Activated CD4-positive, alpha-beta T cell treated with anti-CD3 and anti-CD28 coated beads for 24 hours (primary cell): ENCODE measurements at places on chromosomes 12 and 14.

DNA sequence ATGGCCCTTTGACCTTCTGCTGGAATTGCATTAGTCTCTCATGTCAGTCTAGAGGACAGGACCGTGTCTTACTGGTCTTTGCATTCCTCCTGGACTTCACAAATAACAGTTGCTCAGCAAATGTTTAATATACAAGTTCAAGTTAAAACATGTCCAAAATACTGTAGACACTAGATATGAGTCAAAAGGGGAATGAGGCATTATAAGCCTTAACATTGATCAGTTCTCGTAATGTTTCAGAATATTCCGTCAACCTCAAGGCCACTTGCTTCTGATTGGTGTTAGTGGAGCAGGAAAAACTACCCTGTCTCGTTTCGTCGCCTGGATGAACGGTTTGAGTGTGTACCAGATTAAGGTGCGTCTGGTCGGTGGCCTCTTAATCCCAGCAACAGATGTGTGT, 59.9 kb downstream of the HSP90AA1 start:
- no peak for DNase-seq

DNA sequence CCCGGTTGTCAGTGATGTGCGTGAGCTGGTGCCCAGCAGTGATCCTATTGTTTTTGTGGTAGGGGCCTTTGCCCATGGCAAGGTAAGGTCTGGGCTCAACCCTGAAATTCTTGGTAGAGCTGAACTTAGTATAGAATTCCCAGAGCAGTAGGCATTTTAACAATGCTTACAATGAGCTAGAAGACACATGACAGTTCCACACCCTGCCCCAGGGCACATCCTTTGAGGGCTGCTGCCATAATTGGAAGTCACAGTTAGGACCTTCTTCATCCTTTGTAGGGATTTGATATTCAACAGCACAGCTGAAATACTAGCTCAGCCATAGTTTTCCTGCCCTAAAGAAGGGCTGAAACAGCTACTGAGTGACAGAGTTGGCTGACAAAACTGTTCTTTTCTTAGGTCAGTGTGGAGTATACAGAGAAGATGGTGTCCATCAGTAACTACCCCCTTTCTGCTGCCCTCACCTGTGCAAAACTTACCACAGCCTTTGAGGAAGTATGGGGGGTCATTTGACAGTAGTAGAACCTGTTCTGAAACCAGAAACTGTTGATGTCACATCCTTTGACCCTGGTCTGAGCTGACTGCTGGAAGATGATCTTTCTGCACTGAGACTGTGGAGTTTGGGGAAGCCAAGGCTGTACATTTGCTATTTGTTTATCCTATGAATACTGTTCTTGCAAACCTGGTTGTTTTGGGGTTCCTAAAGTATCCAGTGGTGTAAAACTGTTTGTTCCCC, 4.8 kb downstream of the EMG1 start:
- DNase-seq: no peak

GRCh38 chr14:39005044-39005880, 97.8 kb downstream of the SEC23A start:
- DNase-seq: no peak

GRCh38 chr14:74856366-74856765, 19.6 kb downstream of the PROX2 start:
- no peak for DNase-seq

DNA sequence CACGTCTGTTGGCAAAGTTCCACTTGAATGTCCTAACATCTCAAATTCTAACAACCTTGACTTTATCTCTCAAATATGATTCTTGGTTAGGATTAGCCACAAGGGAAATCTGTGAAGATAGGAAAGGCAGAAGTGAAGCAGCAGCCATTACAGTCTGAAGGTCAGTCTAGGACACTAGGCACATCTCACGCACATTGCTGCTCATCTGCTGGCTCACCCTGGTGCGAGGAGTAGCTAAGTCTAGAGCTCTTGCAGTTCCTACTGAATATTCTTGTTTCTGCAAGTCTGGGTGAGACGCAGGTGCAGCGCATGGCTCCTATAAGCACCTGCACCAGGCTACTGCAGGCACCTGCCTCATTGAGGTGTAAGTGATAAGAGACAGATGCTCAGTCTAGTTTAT, 6.4 kb upstream of the SLC25A3 start:
- DNase-seq: no peak

DNA sequence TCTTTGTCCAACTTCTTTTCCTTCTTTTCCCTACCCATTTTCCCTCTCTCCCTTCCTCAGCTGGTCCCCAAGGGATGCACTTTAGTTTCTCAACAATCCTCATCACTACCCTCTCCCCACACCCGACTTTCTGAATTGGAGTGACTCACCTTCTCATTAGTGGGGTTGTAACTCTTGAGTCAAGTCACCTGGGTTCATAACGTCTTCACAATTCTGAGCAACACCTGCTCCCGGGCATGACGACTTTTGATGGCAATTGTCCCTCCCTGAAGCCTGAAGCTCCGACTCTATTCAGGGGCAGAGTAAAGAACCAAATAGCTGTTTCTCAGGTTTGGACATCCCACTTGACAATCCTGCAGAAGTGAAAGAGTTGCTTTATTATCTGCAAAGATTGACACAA, 82.7 kb upstream of the OTX2 start:
- DNase-seq: no peak

DNA sequence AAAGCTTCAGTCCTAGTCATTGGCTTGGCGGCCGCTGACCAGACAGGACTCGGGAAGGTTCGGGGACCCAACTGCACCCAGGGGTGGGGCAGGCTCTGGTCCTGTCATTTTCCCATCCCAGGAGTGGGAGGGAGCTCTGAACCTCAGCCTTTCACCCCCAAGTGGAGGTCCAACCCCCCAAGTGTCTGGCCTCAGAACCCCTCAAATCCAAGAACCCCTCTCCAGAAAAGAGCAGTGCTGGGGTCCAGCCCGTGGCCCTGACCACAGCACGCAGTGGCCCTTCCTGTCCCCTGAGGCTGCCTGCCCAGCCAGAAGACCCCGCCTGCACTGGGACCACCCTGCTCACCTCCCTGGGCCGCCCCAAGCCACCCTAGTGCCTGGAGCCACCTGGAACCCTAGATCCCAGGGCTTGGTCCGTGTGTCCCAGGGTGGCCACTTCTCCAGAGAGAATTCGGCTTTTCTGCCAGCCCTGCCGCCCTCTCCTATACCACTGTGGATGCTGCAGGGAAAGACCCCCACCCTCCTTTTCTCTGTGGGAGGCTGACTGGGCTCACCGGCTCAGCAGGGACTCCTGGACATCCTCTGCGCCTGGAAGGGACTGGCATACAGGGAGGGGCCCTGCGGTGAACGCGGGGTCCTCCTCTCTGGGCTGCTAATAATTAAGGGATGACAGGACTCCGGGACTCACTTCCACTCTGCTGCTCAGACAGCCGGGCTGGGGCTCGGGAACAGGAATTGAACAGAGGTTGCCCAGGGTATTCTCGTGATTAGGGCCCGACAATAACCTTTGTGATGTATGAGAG, 326.9 kb upstream of the SFSWAP start:
- DNase-seq: no peak

DNA sequence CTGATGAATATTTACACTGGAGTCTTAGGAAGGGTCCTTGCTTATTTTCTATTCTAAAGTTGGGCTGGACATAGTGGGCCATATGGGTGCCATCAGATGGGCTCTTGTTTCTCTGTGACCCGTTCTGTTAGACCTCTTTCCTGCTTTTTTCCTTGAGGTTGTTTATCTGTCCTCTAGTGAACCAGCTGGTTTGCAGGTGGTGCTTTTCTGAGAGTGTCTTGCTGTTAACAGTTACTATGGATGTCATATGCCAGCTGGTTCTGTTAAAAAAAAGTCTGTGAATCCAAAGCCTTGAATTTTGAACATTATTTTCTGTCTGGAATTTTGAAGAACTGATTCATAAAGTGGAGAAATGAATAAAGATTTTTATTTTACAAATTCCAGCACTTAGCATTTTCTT, 29.2 kb downstream of the ZC3H14 start:
- no peak for DNase-seq

DNA sequence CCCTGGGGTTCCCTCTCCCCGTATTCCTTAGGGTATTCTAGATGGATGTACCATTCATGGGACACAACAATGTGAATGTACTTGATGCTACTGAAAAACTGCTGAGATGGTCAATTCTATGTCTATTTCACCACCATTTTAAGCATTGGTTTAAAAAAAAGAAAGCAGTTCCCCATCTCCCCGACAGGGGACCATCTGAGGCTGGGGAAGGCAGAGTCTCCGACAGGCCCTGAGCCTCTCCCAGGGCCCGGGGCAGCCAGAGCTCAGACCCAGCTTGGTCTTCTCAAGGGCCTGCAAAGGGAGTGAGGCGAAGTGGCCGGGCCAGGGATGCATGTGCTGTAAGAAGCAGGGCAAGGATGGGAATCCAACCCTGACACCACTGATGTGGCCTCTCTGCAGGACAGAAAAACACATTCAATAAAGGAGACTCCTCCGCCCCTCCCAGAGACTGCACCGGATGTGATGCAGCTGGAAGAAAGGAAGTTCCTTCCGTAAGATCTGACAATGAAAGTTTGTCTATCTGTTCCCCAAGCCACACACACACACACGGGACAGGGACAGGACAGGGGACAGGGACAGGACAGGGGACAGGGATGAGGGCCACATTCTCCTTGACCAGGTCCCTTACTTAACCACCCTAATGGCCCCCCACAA, 234.1 kb downstream of the BCL11B start:
- no peak for DNase-seq

DNA sequence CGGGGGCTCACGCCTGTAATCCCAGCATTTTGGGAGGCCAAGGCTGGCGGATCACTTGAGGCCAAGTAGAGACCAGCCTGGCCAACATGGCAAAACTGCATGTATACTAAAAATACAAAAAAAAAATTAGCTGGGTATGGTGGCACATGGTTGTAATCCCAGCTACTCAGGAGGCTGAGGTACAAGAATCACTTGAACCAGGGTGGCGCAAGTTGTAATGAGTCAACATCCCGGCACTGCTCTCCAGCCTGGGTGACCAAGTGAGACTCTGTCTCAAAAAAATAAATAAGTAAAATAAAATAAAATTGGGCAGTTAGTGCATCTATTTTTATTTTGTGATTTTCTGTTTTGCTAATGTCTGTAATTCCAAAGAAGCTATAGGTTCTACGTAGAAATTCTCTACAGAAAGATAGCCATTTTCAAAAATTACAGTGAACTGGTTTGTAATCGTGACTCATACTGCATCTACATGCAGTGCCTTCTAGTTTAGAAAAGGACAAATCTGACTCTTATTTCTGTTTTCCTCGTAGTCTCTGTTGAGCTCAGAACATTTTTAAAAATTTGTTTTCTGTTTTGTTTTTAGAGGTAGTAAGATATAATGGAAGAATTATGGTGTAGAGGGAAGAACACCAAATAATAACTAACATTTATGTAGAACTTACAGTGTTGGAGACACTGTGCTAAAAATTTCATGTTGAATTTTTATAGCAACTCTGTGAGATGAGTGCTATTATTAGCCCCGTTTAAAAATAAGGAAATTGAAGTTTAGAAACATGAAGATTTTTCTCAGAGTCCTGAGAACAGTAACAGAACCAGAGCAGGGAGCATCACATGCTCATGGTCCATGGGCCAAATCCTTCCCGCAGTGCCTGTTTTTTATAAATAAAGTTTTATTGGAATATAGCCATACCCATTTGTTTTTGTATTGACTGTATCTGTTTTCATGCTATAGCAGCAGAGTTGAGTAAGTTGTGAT, 201.2 kb downstream of the SYNE2 start:
- no peak for DNase-seq

DNA sequence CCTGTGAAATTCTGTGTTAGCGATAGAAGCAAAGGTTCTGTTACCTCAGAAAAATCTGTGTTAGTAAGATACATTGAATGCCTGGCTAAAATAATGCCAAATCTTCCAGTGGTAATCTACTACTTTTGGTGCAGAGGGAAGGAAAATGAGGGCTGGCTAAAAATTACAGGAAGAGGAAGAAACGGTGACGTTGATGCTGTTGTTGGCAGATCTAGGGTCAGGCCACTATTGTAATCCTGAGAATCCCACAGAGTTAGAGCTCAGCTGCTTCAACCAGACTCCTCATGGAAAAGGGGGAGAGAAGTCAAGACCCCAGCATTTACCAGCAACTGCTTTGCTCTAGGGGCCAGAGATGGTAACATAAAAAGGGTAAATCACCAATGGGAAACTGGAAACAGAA, 145.1 kb downstream of the PPM1H start:
- DNase-seq: no peak

DNA sequence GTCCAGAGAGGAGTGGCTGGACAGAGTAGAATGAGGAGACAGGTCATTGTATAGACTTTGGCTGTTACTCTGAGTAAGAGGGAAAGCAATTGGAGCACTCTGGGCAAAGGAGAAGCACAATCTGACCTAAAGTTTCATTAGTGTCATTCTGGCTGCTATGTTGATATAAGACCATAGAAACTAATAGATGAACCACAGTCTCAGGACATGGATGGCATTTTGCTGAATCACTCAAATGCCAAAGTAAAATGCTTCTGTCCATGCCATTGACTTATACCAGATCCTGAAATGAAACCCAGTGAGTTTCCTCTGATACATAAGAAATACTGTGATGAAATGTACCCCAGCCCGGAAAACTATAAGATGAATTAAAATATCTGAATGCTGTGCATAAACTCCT, 65.8 kb upstream of the COCH start:
- DNase-seq: no peak

DNA sequence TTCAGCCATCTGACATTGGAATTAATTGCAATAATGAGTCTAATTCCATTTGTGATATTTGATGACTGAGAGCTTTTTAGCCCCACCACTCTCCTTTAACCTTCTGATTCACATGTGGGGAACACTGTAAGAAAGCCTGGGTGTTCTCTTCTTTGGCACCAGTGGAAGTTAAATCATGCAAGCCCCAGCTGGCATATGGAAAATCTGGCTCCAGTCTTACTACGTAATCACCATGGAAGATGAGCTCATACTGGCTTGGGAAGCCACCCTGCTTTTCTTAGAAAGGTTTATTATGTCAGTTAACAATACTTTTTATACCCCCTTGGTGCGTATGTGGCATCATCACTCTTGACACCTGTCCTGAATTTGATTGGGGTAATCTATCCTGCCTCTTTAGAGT, 479.3 kb downstream of the SLC16A7 start:
- DNase-seq: no peak

- DNase-seq: no peak
Measured at GRCh38 chr12:108418164-108418890, 79.2 kb upstream of the CMKLR1 start.

GRCh38 chr12:2282318-2282717, 229.5 kb downstream of the CACNA1C start:
- no peak for DNase-seq

DNA sequence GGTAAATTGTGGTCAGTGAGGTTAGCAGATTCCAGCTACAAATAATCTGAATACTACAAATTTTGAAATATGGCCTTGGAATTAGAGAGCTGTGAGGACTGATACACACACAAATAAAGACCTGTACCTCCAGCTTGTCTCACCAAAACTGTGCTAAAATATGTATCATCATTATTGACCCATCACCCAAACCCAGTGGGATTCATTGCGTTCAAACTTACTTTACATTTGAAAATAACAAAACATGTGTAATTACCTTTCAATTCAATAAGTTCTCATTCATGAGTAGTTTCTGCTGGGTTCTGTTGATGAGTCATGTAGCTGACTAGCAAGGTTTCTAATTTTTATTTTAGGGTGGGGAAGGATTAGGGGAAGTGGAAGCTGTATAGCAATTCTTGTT, 170.9 kb downstream of the MSRB3 start:
- DNase-seq: no peak
